ENCODE measurements at places on chromosomes 11 and 22.
A peak's percentile ranks its signal among the peaks of the same experiment; 100 is the strongest.

- no peak for DNase-seq
Observed at GRCh38 chr11:120682866-120683265, 171.3 kb downstream of the GRIK4 start.

GRCh38 chr22:24423519-24424000 is 3.8 kb upstream of the ADORA2A start:
- no peak for DNase-seq

- no peak for DNase-seq
Observed at GRCh38 chr11:20561915-20562314, 37.5 kb upstream of the SLC6A5 start.

DNA sequence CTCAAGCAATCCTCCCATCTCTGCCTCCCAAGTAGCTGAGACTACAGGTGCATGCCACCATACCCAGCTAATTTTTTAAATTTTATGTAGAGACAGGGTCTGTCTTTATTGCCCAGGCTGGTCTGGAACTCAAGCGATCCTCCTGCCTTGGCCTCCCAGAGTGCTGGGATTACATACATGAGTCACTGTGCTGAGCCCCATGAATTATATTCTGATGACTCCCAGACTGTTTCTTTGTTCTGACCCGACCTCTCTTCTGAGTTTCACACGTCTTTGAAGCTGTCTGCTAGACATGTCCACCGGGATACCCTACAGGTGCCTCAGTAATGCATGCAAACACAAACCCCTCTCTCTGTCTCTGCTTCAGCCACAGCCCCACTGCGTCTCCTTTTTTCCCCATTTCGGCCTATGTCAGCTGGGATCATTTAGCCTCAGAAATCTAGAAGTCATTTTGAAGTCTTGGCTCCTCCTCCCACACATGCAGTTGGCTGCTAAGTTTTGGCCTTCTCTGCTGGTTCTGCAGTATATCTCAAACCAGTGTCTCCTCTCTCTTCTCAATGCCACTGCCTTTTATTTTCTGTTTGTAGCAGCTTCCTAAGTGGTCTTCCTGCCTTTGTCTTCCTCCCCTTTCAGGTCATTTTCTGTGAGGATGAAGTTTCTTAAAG is 4.8 kb downstream of the VPS26B start:
- no peak for DNase-seq

- DNase-seq = no peak
Observed at GRCh38 chr11:46849631-46850030, 3.6 kb upstream of the CKAP5 start.

- DNase-seq = no peak
Observed at GRCh38 chr11:16780146-16780545, 41.7 kb downstream of the C11orf58 start.

- peak; percentile 20 for DNase-seq
Observed at GRCh38 chr11:31798554-31799434, 12.3 kb downstream of the PAX6 start.

DNA sequence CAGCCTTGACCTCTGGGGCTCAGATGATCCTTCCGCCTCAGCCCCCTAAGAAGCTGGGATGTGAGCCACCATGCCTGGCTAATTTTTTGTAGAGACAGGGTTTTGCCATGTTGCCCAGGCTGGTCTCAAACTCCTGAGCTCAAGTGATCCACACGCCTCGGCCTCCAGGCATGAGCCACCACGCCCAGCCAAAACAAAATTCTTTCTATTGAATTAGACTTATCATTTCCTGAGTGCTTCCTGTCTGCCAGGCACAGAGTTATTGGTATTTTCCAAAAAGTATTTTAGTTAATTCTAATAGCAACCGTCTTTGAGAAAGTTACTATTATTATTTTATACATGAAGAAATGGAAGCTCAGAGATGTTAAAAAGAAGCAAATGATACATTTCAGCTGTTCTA is 61.4 kb upstream of the LMO2 start:
- DNase-seq = no peak

DNA sequence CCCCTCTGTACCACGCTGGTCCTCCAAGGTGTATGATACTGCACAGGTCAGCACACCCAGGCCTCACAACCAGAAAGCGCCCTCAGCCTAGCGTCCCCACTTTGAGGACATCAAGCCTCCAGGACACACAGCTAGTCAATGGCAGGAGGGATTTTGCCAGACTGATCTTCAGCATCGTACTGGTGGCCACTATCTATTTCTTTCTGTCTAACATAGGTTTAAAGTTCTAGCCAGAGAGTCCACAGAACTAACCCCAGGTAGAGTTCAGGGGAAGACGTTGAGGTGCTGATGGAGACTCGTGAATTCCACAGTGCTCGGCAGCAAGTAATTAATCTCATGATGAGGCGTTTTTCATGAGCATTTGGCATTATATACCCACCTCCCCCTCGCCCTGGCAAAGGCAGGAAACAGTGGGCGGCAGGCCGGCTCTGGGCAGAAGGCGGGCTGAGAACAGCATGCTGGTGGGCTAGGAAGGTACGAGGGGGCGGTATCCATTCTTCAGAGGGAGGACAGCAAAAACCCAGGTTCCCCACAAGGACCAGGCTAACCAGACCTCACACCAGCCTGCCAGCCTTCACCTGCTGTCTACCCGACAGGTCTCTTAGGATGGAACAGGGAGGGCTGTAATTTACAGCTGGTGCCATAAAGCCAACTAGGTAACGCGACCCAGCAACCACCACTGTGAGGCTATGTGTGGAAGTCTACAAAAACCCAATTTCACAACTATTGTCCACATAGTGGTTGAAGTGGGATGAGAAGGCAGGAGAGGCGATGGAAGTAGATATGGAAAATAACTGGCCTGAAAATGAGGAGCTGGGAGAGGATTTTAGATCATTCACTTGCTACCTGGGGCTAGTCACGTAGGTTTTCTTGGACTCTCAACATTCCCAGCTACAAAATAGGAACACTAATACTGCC is 18.5 kb downstream of the MYH9 start:
- no peak for DNase-seq

DNA sequence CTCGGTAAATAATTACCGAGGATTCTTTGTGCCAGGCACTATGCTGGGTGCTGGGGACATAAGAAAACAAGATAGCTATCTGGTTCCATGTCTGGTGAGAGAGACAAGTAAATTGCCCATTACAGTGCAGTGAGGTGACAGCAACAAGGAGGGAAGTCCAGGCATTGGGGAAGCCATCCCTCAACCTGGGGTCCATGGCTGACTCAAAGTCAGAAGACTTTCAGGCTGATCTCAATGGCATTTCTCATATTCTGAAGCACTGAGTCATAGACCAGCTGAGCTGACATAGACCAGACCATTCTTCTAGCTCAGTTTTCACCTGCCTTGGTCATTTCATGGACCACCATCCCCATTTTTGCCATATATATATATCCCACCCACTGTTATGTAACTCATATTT is 158.8 kb downstream of the TTC17 start:
- no peak for DNase-seq

Data from Kasumi-1 (cell line).